Activated naive CD4-positive, alpha-beta T cell treated with anti-CD3 and anti-CD28 coated beads for 36 hours (primary cell): ENCODE measurements at places on chromosomes 3 and 15. TPM values are rescaled to one million over a fixed set of nuclear protein-coding genes. Genes with fewer than 3 reads are reported as not detected.

Gene AADAC
- not detected for total RNA-seq

Gene LRCH3
- total RNA-seq: 30.8 TPM

Gene MORC1
- not detected for total RNA-seq

Gene GPR149
- total RNA-seq: not detected

GRCh38 chr15:66085128-66085527 lies 168.4 kb downstream of the MEGF11 start:
- peak; percentile 21 for DNase-seq

GRCh38 chr15:98648654-98649471 lies 524 bp downstream of the IGF1R start:
- DNase-seq: peak; percentile 58

GRCh38 chr15:75198560-75199356 lies 2.9 kb upstream of the C15orf39 start:
- DNase-seq: peak; percentile 34

- DNase-seq: no peak
Observed at GRCh38 chr15:76196269-76197231, 114.7 kb downstream of the ETFA start.

DNA sequence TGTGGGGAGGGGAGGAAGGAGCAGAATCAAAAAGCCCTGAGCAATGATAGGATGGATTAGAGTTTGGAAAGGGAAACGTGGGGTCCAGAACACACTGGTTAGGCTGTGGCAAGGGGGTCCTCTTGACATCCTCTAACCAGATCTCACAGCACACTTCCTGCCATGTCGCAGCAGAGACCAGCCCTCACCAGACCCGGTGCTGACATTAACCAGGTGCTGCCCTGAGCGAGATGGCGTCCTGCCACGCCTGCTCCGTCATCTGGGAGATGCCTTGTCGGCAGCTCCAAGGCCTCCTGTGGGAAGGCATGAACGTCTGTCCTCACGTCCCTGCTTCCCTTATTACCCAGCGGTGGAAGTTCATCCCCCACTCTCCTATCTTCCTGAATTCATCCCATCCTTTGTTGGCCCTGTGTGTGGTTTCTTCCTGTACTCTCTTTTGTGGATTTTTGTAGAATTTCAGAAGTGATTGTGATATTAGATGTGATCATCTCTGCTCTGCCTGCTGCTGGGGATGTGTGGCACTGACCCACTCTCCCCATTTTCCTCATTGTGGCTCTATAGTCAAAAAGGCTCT lies 29.4 kb upstream of the MYZAP start:
- DNase-seq: no peak

DNA sequence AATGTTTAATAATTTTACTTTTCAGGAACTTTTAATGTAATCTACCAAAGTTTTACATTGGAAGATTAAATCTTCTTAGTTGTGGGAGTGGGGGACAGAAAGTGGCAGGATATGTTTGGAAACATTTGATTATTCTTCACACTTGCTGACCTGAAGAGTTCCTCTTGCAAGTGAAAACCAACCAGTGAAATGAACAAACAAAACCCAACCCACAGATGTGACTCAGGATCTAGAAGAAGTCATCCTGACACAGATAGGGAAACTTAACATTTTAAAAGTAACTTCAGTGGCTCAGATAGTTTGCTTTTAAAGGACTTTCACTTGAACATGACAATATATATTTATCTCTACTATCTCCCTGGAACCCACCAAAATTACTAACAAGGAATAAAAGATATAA lies 55.4 kb downstream of the ASTE1 start:
- no peak for DNase-seq

DNA sequence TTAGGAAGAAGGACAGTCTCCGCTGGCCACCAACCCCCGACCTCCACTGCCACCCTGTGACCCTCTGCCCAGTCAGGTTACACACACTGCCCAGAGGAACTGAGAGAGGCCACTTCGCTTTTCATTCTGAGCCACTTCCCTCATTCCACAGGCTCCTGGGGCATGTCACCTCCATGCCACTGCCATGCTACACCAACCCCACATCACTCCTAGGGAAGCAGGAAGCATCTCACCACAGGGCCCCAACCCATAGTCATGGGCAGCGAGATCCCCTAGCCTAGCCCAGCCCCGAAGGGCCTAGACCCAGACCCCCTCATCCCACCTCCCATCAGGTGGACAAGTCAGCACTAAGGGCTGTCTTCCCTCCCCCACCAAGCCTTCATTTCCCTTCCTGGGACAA lies 1.4 kb downstream of the PLCB2 start:
- DNase-seq: no peak
